NCI-H2029 (cell line): ENCODE measurements at places on chromosomes 5 and 9.
A peak's percentile ranks its signal among the peaks of the same experiment; 100 is the strongest.

DNA sequence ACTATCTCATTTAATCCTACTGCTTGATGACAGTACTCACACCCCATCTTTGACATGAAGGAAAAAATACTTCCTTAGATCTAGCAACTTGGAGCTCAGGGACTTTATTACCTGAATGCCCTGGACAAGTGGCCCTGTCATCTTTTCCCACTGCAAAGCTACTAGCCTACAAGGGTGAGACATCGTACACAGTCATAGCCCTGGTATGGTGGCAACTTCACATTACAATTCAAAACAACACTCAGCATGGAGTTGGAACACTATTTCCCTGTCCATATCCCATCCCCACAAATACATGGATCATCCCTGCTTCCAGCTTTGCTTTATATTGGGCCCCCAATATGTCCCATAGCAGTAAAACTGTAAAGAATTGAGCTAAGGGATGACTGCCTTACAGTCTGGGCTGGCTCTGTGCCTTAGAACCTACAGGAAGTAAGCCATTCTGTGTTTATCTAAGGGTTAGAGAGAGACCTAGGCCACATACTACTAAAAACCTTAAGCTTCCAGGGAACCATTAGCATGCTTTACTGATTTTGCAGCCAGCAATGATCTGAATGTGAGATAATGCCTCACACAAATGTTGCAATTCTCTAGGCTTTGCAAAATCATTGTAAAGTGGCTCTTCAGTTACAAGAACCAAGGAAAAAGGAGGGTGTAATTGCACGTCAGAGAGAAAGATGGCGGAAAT lies 55.9 kb downstream of the OTULIN start:
- no peak for DNase-seq

DNA sequence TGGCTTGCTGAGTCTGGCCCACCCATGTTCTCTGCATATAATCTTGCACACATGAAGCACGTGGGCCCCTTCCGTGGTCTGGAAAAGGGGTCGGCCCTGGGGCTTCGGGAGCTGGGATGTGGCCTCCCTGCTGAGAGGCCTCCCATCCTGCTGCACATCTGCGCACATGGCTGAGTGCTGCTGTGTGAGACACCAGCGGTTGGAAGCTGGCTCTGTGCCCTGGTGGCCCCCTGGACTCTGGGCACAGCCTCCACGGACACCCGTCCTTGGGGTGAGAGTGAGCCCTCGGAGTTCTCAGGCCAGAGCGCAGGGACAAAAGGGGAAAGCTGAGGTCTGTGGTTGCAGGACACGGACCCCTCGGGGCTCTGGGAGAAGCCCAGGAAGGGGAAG lies 115.8 kb downstream of the RXRA start:
- no peak for DNase-seq

DNA sequence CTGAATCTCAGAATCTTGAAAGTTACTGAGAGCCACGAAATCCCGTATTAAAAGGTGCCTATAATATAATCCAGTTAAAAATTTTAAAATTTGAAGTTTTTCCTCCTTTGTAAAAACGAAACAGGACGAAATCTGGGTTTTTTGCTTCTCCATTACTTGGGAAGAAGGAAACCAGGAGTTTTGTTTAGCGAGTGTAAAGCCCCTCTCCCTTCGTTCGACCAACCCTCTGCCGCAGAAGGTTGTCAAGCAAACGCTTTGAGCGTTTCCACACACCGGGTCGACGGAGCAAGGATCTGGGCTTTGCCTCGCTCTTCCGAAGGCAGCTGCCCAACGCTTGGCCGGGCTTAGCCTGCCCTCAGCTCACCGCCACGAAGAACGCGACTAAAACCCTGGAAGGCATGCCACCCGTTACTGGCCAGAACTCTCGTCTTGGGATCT lies 1.6 kb upstream of the FOXE1 start:
- DNase-seq: no peak

DNA sequence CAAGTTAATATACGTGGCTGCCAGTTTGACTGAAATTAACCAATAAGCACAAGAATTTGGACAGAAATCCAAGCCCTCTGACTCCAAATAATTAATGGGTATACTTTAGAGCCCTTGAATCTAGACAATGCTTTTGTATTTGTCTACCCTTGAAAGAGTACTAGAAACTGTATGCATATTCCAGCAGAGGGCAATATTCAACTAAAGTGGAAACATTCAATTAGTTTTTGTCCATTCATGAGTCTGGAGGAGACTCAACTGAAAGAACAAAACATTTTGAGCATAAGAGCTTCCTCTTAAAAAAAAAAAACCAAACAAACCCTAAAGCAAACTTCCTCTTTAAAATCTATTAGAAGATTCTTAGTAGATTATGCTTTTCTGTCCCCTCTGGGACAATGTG lies 157.8 kb downstream of the ARHGEF28 start:
- DNase-seq: peak; percentile 33

DNA sequence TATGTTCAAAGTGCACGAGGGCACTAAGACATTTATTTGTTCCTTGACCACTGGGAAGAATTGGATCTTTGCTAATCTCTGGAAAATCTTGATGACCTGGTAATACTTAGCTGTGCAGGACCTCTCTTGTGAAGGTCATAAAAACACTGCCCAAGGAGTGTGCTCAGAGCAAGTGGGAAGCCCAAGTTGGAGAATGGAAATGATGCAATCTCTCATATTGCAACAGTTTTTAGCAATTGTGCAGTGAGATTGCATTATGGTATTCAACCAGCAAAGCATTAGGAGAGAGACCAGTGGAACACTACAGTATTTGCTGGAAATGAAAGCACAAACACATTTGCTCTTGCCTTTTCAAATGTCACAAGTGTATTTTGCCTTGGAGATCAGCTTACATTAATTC lies 34.5 kb downstream of the TXNDC8 start:
- no peak for DNase-seq

- DNase-seq: peak; percentile 58
Measured at GRCh38 chr9:9790216-9790872, 822.5 kb downstream of the PTPRD start.

DNA sequence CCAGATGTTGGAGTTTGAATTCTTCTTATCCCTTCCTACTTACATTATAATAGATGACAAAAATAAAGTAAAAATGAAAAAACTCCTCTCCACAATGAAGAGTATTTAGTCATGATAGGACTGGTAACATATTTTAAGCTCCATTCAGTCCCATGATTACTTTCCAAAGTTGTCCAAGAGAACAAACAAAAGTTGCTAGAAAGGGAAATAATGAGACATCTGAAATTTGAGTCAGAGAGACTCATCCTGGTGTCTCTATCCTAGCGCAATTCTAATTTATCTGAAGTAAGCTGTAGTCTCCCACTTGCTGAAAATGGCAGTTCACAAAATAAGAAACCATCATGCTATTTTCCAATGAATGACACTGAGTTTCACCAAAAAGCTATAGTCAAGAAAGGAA lies 152.2 kb downstream of the BNC2 start:
- no peak for DNase-seq

- peak; percentile 65 for DNase-seq
Measured at GRCh38 chr9:100355561-100355960, 2.8 kb upstream of the TEX10 start.

DNA sequence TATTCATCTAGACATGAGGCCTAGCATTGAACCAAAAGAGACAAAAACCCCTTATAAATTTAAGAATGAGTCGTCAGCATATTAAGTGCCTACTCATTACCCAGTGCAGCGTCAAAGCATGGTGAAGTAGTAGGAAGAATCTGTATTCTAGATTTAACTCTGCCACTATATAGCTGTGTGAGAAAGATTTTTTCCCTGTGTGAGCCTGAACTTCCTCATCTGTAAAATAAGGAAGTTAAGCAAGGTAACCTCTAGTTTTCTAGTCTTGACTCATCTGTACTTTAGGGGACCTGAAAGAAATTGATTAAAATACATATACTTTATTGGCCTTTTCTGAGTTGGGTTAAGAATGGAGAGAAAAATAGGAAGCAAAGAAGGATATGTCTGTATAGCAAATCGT lies 82.1 kb upstream of the RUSC2 start:
- no peak for DNase-seq

DNA sequence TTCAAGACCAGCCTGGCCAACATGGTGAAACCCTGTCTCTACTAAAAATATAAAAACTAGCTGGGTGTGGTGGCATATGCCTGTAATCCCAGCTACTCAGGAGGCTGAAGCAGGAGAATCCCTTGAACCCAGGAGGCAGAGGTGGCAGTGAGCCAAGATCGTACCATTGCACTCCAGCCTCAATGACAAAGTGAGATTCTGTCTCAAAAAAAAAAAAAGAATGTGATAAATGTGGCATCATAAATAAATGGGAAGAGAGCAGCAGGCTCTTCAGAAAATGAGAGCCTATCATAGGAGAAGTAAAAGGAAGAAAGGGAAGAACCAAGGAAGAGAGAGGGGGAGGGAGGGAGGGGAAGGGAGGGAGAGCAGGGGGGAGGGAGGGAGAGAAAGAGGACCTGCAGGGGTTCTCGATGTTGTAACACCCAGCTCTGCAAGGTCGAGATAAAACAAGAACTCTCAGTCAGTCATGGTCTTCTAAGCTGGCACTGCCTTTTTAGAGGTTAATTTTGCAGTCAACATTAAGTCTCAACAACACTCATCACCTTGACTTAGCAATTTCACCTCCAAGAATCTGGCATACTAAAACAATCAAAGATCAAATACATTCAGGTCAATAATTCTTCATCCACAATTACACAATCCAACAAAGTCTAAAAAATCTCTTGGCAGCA lies 68.7 kb upstream of the SIMC1 start:
- DNase-seq: no peak

- no peak for DNase-seq
Measured at GRCh38 chr5:38208782-38209378, 49.5 kb upstream of the EGFLAM start.

DNA sequence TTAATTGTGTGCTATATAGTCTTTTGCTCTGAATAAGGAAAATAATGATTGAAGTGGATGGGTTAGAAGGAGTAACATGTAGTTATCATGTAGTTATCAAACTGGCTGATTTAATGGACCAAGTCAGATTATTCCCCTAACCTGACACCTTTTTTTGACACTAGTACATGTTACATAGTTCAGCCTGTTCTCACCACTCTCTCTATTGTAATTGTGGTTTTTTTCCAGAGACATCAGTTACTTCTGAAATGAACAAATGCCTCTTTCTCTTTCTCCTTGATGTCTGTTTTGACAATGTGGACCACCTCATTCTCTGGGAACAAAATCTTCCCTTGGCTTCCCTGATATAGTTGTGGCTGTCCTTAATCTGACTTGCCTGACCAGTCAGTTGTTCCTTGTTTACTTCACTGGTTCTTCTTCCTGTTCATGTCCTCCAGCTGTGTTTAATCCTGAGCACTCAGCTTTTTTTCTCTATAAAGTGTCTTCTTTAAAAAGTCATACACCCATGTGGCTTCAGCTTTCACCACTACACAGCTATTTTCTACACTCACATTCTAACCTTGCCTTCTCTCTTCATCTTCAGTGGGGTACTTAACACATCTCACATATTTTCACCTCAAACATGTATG lies 243.4 kb downstream of the ARRDC3 start:
- DNase-seq: no peak

GRCh38 chr5:81427566-81427965 lies 33.6 kb upstream of the ACOT12 start:
- DNase-seq: no peak

DNA sequence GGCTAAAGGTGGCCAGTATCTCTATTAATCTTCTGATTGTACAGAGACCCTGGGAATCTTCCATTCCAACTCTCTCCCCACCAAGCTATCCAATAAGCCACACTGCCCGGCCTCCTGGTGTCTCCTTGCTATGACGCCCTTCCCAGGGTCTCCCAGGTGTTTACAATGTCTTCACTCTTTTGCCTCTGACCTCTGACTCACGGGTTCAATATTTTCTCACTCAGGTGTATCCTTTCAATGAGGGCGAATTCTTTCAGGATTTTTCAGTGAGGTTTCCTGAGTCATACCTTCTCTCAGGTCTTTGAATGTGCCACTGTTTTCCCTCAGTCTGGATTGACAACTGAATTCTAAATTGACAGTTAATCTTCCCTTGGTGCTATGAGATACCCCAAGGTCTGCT lies 53.7 kb upstream of the IRX4 start:
- DNase-seq: no peak

DNA sequence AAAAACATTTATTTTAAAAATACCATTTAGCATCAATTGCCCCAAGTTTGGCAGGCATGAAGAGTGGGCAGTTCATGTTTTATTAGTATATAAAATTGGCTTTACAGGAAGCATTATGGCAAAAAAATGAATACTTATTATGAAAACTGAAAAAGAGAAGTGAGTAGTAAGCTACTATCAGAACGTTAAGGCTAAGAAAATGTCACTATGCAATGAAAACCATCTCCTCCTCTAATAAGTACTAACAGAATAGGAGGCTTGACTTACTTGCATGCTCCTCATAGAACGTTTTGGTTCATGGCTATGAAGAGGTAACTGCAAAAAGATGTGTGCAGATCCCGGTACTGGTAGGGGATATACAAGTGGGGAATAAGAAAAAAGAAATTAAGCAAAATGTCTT lies 23.6 kb downstream of the TICAM2 start:
- DNase-seq: no peak

DNA sequence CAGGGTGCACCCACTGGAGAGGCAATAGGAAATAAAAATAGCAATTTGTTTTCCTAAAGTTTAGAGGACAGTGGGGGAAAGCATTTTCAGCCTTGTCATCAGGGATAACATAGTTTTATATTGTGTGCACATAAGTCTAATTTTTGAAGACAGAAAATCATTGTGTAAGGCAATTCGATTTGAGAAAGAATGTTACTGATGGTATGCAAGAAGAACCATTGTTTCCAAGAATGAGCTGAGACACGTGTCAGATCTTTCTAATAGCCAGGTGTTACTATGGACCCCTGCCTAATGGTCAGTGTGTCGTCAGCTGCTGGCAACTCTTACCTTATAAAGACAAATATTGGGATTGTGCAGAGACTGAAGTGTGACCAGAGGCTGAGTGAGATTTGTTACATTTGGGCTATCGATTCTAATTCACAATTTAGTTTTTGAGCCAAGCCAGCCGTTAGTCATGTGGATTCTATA lies 67.1 kb upstream of the PPP2R2B start:
- DNase-seq: no peak

DNA sequence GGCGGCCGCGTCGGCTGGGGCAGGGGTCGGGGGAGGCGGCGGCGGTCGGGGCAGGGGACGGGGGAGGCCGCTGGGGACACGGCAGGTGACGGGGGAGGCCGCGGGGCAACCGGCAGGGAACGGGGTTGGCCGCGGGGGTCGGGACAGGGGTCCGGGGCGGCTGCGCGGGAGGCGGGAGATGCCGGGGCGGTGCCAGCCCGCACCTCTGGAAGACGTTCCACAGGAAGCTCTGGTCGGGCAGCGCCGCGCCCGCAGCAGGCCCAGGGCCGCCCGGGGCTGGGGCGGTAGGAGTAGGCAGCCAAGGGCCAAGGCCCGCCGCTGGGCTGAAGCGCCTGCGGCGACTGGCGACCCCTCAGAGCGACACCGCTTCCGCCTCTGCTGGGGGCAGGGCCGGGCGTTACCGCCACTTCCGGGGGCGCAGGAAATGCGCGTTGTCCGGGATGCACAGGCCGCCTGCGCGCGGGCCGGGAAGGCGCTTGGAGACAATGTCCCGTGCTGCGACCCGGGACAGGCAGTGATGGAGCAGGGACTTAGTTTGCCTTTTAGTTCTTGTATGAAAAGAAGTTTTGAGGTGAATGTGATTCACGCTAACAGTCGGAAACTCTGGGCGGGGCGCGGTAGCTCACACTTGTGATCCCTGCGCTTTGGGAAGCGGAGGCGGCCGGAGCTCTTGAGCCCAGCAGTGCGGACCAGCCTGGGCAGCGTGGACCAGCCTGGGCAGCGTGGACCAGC lies 110.0 kb upstream of the LPCAT1 start:
- peak; percentile 63 for DNase-seq

GRCh38 chr9:89449261-89449671 lies 48.6 kb downstream of the SEMA4D start:
- no peak for DNase-seq

GRCh38 chr9:38035873-38036272 lies 33.2 kb downstream of the SHB start:
- no peak for DNase-seq
